ENCODE measurements at places on chromosomes 1 and 21.

- DNase-seq, result peak; percentile 96
These were observed 409 bp upstream of the HOOK1 start for GRCh38 chr1:59814180-59814900.

DNA sequence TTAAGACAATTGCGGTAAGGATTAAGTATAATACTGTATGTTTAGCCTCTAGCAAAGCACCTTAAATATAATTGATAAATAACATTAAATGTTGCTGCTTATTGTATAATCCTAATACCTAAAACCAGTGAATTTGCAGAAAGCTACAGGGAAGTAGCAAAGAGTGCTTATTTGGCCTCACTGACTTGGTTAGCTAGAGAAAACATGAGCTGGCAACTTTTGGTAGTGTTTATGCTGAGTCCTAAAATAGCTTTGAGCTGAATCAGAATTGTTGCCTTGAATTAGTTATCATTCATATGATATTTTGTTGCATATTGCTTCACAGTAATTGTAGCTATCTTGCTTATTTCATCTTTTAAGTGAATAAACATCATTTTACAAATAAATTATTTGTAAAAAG lies 3.5 kb downstream of the TRIM67 start:
- no peak for DNase-seq

- DNase-seq, result no peak
These were observed 567.5 kb downstream of the PLA2G4A start for GRCh38 chr1:187396226-187396625.

GRCh38 chr1:222618880-222619596 lies 1.1 kb downstream of the MIA3 start:
- peak; percentile 47 for DNase-seq

DNA sequence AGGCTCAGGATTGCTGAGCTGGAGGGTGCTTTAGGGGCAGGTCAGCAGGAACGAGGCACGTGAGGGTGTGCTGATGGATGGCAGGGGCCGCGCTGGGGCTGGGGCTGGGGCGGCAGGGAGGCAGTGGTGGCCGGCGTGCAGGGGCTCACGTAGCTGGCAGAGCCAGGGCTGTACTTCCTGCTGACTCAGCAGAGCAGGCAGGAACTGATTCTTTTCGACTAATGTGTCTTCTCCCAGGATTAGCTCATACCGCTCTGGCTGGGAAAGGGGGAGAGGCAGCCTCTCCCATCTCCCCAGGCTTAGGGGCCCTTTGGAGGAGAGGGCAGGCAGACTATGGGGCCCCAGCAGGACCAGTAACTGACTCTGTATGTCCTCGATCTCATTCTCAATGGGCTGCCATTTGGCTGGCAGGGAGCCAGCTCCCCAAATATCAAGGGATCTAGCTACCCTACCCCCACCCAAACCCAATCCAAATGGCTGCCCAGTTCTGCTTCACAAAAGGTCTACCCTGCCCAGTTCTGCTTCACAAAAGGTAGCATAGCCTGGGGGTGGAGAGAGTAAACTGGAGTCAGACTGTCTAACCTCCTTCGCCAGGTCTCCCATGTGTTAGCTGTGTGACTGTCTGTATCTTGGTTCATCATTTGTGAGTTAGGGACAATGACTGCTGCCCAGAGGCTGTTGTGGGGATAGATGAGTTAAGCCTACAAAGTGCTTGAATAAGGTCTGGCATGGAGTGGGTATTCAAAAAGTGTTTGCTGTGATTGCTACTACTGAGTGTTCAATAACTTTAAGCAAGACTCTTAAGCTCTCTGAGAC lies 100.1 kb upstream of the SLC2A1 start:
- no peak for DNase-seq

DNA sequence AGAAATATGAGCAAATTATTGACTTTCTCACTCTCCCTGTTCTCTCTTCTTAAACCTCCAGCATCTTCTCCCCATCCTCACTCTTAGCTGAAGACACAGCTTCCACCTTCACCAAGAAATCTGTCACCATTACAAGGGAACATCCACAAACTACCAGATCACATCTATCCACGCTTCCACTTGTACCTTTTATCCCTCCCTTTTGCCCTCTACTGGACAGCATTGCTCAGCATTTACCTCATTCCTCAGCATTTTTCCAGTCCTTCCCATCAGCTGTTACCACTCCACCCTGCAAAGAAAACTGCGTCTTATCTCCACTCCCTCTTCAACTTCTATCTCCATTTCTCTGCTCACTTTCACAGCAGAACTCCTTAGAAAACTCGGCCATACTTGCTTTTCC lies 42.6 kb downstream of the KCNJ6 start:
- DNase-seq, result peak; percentile 25

GRCh38 chr21:46474382-46474781 lies 15.7 kb downstream of the DIP2A start:
- no peak for DNase-seq

GRCh38 chr1:115643225-115643624 lies 1.5 kb downstream of the VANGL1 start:
- no peak for DNase-seq

GRCh38 chr1:40381268-40382107 lies 8.0 kb downstream of the SMAP2 start:
- no peak for DNase-seq

GRCh38 chr21:33229099-33229783 lies 497 bp upstream of the IFNAR2 start:
- DNase-seq, result no peak

- DNase-seq, result no peak
These were observed 50.7 kb downstream of the MACF1 start for GRCh38 chr1:39255222-39255621.

DNA sequence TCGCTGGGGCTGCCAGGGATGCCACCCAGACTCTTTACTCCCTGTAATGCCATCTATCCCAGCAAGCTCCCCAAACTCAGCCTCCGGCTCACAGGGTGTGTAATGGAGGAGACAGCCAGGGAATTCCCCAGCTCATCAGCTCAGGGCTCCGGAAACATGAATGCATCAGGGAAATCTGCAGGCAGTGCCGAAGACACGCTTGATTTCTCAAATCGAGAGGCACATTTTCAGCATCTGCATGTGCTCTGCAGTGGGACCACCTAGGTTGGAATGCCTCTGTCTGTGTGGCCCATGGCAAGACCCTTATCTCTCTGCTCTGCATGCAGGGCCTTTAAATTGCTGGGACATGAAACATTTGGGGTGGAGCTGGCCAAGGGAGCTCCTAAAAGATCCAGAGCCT lies 170.1 kb downstream of the TRABD2B start:
- no peak for DNase-seq

DNA sequence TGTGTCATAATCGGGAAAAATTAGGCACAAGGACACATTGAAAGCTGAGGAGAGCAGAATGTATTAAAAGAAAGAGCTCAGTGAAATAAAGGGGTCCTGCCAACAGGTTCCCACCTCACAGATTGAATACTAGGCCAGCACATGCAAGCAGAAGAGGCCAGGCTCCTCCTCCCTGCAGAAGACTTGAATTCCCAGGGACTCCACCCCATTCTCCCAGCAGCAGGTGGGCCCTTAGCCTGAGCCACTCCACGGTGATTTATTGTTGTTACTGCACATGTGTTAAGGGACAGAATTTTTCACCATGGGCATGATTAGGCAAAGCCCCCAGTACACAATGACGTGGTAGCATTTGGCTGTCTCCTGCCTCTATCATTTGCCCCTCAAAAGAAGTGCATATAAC lies 1844.7 kb downstream of the NCAM2 start:
- DNase-seq, result no peak

GRCh38 chr1:118954301-118954905 lies 33.7 kb downstream of the TBX15 start:
- no peak for DNase-seq

DNA sequence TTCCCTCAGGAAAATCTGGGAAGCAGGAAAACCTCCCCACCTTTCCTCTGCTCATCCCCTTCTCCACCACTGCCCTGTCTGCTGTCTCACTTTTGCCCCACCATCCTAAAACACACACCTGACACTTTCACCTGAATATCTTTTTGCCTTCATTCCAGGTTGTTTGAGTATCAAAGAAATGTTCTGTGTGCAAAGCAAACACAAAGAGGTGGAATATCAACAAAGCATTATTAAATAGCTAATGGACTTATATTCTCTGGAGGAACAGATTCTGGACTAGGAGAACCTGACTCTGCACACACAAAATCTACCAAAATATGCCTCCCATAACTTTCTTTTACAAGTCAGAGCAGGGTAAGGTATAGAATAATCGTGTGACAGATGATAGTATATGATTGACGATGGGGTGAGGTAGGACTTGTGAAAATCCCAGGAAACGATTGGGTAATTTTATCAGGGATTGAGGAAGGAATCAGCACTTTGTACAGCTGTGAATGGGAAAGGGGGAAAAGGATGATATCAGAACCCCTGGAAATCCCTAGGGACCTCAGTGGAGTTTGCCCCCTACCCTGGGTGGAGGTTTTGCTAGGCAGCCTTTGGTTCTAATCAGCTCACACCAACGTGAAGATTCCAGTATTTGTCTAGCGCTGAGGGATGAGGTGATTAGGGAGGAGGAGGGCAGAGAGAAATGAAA lies 87.7 kb downstream of the PROX1 start:
- no peak for DNase-seq

- DNase-seq, result no peak
These were observed 11.3 kb upstream of the SAMSN1 start for GRCh38 chr21:14557413-14557812.

DNA sequence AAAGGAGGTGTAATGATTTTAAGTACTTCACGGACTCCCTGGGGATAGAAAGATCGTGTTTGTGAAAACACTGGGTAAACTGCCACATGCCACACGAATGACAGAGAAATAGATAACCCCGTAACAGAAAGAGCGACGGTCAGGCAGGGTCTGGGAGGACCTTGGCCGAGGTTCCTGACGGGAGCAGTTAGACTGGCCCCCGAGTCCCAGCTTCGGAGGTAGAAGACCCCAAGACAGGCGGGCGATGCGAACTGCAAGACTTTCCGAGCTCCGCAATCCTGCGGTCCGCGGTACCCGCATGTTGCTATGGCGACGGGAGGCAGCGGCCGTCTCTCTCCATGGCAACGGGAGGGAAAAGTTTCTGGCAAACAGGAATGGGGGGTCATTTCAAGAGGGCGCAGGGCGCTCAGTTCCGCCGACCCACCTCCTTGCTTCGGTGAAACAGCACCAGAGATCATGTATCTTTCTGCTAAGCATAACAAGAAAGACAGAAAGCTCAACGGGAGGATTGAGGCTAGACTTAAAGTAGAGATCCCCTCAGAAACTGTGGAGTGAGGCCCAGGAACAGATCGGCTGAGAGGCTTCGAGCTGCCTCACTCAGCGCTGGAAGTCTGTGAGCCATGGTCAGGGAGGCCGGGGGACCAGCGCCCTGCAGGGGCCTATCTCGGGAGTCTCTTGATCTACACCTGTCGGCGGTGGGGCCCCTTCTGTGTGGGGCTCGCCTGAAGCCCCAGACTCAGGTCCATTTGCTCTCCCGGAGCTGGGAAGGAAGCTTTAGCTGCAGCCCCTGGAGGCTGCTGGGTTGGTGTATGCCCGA lies 685 bp upstream of the SYT6 start:
- no peak for DNase-seq

DNA sequence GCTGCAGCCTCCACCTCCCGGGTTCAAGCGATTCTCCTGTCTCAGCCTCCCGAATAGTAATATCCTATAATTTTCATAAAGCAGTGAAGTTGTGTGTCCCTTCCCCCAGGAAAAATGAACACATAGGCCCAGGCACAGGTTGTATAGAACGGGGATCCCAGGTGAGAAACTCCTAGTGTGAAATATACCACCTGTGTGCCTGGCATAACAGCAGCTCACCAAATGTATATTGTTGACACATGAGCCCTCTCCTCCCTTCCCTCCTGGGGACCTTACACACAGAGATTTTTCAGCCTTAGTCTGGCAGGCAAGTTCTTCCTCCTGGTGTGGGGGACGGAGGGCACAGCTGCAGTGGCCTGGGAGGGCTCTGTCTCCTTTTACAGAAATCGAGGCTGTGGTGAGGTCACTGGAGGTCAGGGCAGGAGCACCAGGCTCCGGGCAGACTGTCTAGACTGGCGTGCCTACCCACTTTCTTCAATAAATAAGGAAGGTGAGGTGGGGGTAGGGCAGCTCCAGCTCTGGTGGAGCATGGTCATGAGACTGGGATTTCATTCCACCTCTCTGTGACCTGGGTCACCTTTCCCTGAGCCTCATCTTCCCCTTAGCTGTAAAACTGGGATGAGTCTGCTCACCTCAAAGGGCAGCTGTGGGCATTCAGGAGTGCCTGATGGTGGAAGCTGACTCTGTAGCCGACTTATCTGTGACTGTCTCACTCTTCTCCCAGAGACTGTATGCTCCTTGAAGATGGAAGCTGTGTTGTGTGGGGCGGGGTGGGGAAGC lies 14.3 kb downstream of the RCC1 start:
- no peak for DNase-seq

DNA sequence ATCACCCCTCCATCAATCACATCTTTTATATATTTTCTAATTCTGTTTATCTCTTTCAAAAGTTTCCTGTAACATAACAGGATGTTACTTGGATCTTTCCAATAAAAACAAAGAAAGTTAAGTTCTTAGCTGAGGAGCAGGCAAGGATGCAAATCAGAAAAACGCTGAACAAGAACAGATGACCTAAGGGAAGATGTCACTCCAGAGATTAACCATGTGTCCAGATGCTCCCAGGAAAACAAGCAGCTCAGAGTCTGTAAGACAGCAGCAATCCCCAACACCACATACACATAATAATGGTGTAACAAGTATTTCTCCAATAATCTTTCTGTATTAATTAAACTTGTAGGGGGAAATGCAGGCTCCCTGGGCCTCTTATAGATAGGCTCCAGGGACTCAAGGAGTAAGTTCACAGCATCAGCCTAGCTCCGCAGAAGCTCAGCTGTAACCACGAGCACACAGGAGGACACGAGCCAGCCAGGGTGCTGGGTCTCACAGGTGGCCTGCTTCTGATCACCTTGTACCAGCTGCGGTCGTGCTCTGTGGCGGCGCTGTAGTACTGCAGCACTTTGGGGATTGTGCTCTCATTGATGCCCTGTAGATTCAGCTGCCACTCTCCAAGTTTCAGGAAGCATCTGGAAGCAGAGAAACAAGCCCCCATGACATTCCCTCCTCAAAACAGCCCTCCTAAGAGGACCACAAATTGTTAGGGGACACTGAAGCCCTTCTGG lies 33.1 kb upstream of the EXOSC10 start:
- DNase-seq, result no peak

DNA sequence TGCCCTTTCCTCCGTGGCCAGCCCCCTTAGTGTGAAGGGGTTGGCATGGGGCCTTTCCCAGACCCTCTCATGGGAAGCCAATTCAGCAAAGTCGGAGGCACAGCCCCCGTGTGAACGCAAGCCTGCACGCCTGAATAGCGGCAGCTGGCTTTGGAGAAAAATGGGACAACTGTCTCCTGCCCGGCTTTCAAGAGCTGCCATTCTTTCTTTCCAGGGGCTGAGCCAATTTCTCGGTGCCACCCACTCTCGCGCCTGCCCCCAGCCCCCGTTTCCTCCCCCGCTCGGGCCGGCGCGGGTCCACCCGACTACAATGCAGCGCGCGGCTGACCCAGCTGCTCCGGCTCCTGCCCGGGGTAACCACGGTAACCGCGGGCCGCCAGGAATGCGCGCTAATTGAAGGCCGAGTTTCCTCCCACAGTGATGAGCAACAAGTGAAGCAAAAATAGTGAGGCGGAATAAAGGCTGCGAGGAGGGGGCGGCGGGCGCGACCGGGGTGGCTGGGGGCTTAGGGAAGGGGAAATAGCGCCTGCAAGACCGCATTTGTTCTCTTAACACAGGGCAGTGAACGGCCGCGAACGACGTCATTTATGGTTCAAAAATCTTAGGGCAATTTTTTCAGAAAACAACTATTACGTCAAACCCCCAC lies 27.8 kb downstream of the ILDR2 start:
- no peak for DNase-seq

Data from HT-29 (cell line).